ENCODE measurements at places on chromosomes 5 and 9.

DNA sequence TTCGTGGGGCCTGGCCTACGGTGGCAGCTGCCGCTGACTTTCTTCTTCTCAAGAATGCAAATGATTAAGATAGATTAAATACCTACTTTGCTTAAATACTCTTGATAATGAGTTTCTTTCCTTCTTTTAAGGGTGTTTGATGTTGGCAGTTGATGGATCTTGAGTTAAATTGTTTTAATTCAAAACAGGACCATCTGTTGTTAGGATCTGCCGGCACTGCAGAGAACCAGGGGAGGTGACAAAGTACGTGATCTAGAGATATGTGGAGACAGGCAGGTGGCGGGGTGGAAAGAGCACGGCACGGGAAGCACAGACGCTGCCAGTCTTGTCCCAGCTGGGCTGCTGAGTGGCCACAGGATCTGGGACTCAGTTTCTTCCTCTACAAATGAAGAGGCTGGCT is 37.9 kb downstream of the MED27 start:
- peak; percentile 51 for DNase-seq

DNA sequence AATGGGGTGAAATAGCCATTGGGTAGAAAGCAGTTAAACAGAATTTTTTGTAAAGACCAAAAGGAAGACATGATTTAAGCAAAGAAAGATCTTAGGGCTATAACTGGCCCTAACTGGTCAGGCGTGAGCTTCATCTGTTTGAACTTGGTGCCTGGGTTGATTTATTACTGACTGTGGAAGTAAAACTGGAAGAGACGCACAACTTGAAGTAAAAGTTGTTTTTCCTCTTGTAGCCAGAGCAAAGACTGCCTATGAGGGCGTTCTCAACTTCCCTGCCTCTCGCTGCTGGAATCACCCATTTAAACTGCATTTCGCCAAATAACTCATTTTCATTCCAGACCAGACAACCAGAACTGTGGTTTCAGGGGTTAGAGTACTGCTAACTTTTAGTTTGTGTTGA is 1.5 kb downstream of the THBS4 start:
- no peak for DNase-seq

DNA sequence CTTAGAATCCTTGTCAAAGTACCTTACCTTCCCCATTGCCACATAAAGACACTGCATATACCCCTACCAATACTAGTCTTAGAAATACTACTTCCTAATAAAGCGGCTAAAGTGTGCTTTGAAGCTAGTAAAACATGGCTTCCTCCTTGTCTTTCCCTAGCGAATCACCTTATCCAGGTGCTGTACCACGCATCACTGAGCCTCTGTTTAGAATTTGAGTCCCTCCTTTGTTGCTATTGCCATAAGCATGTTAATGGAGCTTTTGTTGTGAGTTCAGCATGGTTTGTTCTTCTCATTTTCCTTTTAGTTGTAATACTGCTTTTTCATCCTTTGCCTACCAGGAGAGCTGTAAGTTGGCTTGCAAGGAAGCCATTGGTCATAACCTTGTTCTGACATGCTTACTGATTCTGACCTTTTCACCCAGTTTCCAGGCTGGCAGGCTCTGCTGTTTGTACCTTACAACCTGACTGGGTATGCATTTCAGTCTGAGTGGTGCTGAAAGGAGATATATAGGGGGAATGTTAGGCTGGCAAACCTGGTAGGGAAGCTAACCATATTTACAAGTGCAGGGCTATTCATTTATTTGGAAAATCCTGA is 49.8 kb downstream of the LMNB1 start:
- DNase-seq, result no peak

DNA sequence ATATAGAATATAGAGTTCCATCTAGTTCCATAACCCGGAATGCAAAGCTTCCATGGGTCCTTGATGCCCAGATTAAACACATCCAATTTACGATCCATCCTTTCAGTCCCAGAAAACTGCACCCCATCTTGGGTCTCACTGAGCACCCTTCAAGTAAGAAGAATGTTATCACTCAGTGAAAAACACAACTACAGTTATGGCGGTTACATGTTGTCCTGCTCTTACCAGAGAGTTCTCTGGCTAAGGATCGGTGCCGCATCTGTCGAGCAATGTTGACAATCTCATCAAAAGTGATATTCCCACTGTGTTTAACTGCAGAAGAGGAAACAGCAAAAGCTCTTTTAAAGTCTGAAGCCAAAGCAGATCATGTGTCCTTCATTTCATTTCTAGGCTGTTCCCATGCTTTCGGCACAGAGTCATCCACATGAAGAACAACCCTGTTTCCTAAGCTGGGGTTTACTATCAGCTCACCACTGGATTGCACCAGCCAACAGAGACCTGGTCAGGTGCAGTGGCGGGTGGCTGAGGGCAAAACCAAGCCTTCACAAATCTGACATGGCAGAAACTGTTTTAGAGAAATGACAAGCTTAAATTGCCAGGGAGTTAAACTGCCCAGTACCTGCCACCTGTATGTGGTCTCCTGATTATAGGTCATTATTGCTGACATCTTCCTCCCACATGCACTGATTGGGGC is 2.9 kb downstream of the RPL12 start:
- DNase-seq, result no peak

DNA sequence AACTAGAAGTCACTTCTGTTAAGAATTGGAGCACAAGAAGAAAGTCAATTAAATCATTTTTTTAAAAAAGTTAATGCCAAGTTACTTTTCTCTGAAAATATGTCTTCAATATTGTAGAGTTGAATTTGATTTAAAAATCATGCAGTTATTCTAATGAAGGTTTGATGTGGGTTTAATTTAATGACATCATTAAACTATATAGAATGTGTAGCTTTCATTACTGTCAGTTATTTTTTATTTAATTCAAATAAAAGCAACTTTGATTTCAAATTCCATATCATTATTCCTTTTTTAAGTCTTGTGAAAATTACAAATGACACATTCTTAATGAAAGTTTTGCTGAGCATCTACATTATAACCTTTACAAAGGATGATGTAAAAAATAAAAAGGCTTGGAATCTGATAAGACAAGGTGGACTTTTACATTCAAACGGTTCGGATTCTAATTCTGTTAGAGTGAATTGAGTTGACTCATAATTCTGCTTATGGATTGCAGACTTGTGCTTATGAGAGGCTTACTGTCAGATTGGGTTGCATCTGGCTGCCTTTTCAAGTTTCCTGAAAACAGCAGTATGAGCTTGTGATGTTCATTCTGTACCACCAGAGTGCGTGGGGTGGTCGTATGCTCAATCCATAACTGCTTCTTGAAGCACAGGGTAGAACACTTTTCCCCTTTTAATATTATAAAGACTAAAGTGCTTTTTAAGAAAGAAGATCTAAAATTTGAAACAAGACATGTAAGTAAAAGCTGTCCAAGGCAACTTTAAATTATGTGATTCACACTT is 253.0 kb upstream of the ARRDC3 start:
- no peak for DNase-seq

GRCh38 chr9:1469996-1470395 is 419.8 kb downstream of the DMRT2 start:
- DNase-seq, result no peak

GRCh38 chr5:21831145-21831787 is 1021.9 kb downstream of the CDH12 start:
- DNase-seq, result no peak

GRCh38 chr5:91271999-91272398 is 111.1 kb downstream of the ARRDC3 start:
- DNase-seq, result no peak

DNA sequence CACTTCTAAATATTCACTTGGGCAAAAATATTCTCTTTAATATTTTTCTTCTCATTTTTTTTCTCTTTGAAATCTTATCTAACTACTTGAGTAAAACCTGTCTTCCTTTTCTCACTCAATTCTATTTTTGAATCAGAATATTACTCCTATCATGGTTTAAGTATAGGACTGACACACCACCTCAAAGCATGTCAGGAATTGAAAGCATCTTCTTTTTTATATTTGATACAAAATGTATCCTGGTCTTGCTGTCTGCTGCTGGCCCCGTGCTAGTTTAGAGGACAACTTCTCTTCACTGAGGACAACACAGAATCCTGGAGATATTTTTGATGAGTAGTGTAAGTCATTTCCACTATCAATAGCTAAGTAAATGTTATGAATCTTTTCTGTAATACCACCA is 383.6 kb downstream of the GADD45G start:
- DNase-seq, result no peak

- DNase-seq, result no peak
Observed at GRCh38 chr5:9125852-9126251, 420.0 kb downstream of the SEMA5A start.

- DNase-seq, result no peak
Observed at GRCh38 chr5:54045077-54045792, 265.1 kb downstream of the ARL15 start.

- DNase-seq, result no peak
Observed at GRCh38 chr5:171840711-171841522, 55.3 kb downstream of the SMIM23 start.

- no peak for DNase-seq
Observed at GRCh38 chr5:13227513-13227912, 717.0 kb downstream of the DNAH5 start.

DNA sequence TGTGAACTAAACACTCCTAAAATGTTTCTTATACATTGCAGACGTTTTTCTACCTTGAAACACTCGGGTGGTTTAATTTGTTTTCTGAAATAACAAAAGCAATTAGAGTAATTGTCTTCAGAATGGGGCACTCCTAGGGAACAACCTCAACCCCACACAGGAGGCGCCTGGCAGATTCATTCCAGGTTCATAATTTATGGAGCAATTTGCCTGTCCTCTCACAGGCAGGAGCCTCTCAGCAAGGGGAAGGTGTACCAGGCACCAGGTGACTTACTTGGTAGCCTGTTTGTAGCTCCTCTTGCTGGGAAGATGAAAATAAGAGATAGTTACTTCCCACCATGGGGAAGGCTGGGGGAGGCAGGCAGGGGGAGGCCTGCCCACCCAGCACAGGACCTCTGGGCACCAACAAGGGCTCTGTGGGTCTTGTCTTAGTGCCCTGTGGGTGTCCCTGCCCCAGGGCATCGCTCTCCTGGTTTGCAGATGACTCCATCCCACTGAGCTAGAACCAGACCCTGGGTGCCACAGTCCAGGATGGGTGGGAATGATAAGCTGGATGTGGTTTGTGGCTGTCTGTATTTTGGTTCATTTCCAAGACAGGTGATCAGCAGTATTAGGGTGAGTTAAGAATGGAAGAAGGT is 144.4 kb downstream of the FSTL4 start:
- DNase-seq, result no peak

- DNase-seq, result no peak
Observed at GRCh38 chr5:53879708-53880323, 319.4 kb downstream of the NDUFS4 start.

GRCh38 chr9:121770415-121771273 is 119.2 kb downstream of the DAB2IP start:
- DNase-seq, result no peak

GRCh38 chr9:69028754-69029153 is 6.8 kb upstream of the FXN start:
- DNase-seq, result no peak

DNA sequence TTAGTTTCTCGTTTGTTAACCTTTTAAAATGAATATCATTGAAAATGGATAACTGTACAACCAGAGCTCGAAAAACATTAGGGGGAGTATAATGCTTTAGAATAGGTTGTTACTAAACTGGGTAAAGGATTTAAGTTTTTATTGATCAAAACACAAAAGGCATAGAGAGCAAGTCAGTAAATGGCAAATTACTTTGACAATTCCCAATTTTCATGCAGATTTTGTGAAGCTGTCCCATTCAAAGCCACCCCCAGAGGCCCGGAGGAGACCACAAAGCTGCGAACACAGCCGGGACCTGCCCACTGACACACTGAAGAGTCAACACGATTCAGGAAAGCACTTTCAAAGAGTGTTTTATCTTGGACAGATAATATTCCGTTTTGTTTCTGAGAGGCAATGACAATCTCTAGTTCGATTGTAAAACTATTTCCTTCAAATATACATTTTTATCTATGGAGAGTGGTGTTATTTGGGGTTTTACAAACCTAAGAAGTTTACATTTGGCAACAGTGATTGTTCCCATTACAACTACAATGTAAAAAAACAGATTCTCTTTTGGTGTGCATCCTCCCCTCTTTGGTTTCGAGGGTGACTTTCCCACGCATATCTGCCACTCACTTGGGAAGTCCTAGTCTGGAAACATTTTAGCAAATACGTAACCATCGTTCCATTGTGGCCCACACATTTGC is 182.6 kb upstream of the TBCA start:
- DNase-seq, result no peak

- no peak for DNase-seq
Observed at GRCh38 chr9:89945133-89945532, 340.3 kb downstream of the GADD45G start.

DNA sequence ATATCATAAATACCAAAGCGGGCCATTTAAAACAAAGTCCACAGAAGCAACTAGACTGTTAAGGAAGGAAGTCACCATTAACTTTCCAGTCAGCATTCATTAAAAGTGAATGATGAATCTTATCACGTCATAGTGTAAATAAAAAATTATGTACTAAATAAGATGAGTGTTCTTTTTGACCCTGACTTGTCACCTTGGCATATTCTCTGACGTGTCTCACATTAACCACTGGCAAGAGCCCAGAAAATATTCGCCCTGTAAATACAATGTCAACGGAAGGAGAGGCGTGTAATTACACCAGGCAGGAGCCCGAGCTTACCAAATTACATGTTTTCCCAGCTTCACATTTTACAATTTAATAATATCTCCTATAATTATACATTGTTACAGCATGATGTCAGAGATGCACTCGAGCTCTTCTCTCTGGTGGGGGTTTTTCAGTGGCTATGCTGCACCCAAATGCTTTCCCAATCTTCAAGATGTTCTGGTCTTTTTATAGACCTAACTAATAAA is 29.3 kb upstream of the UBE2QL1 start:
- DNase-seq, result peak; percentile 94

DNA sequence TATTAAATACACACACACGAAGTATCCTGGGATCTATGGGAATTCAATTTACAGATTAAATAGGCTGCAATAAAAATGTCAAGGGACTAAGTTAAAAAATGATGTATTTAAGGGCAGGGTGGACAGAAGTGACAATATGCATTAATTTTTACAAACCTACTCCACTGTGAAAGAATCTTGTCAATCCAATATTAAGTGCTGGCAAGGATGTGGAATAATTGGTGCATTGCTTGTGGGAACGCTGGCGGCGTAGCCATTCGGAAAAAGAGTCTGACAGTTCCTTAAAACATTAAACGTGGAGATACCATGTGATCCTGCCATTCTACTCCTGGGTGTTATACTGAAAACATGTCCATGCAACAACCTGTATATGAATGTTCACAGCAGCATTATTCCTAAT is 4.2 kb downstream of the CDC14B start:
- DNase-seq, result no peak

DNA sequence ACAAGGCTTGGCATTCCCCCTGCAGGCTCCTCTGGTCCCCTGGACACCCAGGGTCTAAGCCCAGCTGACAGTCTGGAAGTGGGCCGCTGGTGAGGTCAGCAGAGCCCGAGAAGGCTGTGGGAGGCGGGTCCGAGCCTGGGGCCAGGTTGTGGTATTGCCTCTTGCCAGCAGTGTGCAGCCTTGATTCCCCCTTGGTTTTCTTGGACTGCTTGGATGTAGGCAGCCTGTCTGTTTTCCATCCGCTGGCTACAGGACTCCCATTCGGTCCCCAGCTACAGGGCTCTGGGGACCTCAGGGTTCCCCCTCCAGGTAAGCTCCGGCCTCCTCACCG is 1.6 kb downstream of the AIF1L start:
- DNase-seq, result no peak

Measured in SHP77 (cell line).